ENCODE measurements at places on chromosomes 7 and 10.

- H3K4me3 ChIP-seq = no peak overlapping the region
- peaks cover 7% of the 10 kb centered on the region for H3K4me1 ChIP-seq
- H3K27ac ChIP-seq = no peak overlapping the region
- peaks cover 13% of the 10 kb centered on the region for H3K27me3 ChIP-seq
Measured at GRCh38 chr10:16894821-16895220, 77.6 kb upstream of the RSU1 start.

GRCh38 chr7:12927635-12928434 lies 240.4 kb downstream of the ARL4A start:
- H3K27me3 ChIP-seq = peaks cover 17% of the 10 kb centered on the region
- no peak overlapping the region for H3K4me3 ChIP-seq
- no peak overlapping the region for H3K27ac ChIP-seq
- no peak for ATAC-seq

DNA sequence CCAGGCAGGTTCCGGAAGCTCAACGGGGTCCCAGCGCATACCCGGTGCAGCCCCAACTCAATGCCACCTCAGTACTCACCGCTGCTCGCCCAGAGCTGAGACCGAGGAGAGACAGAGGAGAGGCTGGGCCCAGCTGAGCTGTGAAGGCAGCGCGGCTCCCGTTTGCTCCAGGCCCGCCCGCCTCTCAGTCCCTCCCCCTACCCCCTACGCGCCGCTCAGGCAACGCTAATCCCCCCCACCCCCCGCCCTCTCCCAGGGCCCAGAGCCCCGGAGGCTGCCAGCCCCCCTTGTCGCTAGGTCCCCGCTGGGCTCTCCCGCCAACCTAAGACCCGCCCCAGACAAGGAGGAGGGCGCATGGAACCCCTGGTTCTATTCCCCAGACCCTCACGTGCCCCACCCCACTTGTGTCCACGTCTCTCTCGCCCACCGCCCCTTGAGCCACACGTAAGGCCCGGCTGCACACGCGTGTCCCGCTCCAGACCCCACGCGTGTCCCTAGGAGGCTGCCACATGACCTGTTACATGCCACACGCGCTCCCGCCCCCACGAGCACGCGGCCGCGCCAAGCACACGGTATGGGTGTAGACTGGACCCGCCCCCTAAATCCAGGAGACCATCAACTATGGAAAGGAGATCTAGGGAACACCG lies at the start of gene PSD:
Gene PSD (minus strand): TSS at position 164 of the 647 bp plus-strand sequence. CDS start 1,747 bp downstream, outside the sequence.
- H3K27me3 ChIP-seq = peaks cover 57% of the 10 kb centered on the region
- no peak for ATAC-seq
- H3K4me3 ChIP-seq = peak within 1 kb of the TSS; percentile 98
- H3K27ac ChIP-seq = peak within 1 kb of the TSS; percentile 84
- peaks cover 53% of the 10 kb centered on the region for H3K4me1 ChIP-seq
- peaks cover 5% of the 10 kb centered on the region for H3K36me3 ChIP-seq

- H3K4me3 ChIP-seq = no peak overlapping the region
- no peak overlapping the region for H3K27ac ChIP-seq
- H3K4me1 ChIP-seq = peaks cover 9% of the 10 kb centered on the region
- H3K36me3 ChIP-seq = no peaks in the 10 kb centered on the region
- peak; percentile 53 for ATAC-seq
- H3K27me3 ChIP-seq = peaks cover 47% of the 10 kb centered on the region
Measured at GRCh38 chr10:78630944-78631838, 437.6 kb upstream of the ZMIZ1 start.

- no peak overlapping the region for H3K4me3 ChIP-seq
- no peak for ATAC-seq
- no peaks in the 10 kb centered on the region for H3K4me1 ChIP-seq
- no peaks in the 10 kb centered on the region for H3K27me3 ChIP-seq
Measured at GRCh38 chr7:34067005-34067778, 161.9 kb downstream of the BMPER start.

- no peak for ATAC-seq
- no peaks in the 10 kb centered on the region for H3K4me1 ChIP-seq
- H3K27me3 ChIP-seq = peaks cover 39% of the 10 kb centered on the region
- no peak overlapping the region for H3K4me3 ChIP-seq
Measured at GRCh38 chr7:28755255-28755654, 202.9 kb downstream of the TRIL start.

- H3K27ac ChIP-seq = no peak overlapping the region
- H3K4me3 ChIP-seq = peak overlapping the region; percentile 42
- H3K36me3 ChIP-seq = peaks cover 6% of the 10 kb centered on the region
- peaks cover 23% of the 10 kb centered on the region for H3K4me1 ChIP-seq
- peak; percentile 89 for ATAC-seq
- H3K27me3 ChIP-seq = peaks cover 30% of the 10 kb centered on the region
Measured at GRCh38 chr10:133318494-133319127, 9.9 kb downstream of the ZNF511 start.

- H3K4me3 ChIP-seq = no peak overlapping the region
- no peaks in the 10 kb centered on the region for H3K36me3 ChIP-seq
- ATAC-seq = no peak
- H3K27ac ChIP-seq = no peak overlapping the region
Measured at GRCh38 chr10:44263771-44264170, 121.1 kb downstream of the CXCL12 start.

- no peaks in the 10 kb centered on the region for H3K36me3 ChIP-seq
- ATAC-seq = no peak
- H3K4me3 ChIP-seq = no peak overlapping the region
- peaks cover 9% of the 10 kb centered on the region for H3K27me3 ChIP-seq
Measured at GRCh38 chr10:129136951-129137350, 330.1 kb upstream of the MGMT start.

- H3K4me1 ChIP-seq = peaks cover 31% of the 10 kb centered on the region
- peaks cover 49% of the 10 kb centered on the region for H3K27me3 ChIP-seq
- H3K4me3 ChIP-seq = no peak overlapping the region
- no peak overlapping the region for H3K27ac ChIP-seq
Measured at GRCh38 chr10:17431871-17432311, 22.5 kb downstream of the ST8SIA6 start.

DNA sequence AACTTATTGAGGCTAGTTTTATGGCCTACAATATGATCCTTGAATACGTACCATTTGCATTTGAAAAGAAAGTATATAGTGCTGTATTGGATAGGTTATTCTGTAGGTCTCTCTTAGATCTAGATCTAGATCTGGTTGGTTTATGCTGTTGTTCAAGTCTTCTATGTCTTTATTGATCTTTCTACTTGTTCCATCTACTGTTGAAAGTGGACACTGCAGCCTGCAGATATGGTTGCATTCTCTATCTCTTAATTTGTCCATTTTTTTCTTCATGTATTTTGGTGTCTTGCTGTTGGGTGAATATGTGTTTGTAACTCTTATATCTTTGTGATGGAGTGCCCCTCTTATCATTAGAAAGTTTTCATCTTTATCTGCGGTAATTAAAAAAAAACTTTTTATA lies 139.4 kb upstream of the PCDH15 start:
- H3K27ac ChIP-seq = no peak overlapping the region
- no peaks in the 10 kb centered on the region for H3K36me3 ChIP-seq
- ATAC-seq = no peak
- H3K27me3 ChIP-seq = no peaks in the 10 kb centered on the region

- H3K27ac ChIP-seq = peak overlapping the region; percentile 33
- H3K36me3 ChIP-seq = no peaks in the 10 kb centered on the region
- peak overlapping the region; percentile 72 for H3K4me3 ChIP-seq
- ATAC-seq = peak; percentile 62
Measured at GRCh38 chr7:73647725-73648592, 19.7 kb upstream of the VPS37D start.
